GM13976 (cell line): ENCODE measurements at places on chromosomes 3 and 15.

DNA sequence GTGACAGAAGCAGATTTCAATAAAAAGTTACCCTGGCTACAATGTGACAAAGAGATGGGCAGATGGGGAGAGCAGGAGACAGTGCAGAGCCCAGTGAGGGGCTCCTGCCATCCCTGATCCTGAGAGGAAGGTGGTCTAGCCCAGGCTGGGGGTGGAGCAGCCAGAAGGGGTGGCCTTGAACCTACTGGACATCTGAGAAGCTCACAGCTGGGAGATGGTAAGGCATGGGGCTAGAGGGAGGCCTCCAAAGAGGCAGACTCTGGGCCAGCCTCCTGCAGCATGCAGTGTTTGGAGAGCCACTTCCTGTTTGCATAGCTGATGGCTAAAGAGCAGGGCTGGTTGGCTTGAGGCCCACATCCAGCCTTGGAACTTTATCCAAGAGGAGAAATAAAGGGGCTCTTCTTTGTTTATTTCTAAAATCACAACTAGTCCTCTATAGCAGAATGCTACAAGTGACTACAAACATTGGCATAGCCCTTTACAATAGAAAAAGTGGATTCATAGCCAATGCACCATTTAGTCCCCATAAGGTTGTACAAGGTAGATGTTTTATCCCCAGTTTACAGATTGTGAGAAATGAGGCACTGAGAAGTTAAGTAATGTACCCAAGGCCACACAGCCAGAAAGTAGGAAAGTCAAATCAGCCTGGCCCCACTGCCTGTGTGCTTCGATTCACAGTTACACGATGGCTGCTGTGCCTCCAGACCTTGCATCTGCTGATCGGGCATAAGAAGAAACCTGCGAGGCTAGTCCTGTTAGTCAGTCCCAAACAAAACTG is 4.6 kb downstream of the EFCC1 start:
- no peak for DNase-seq

DNA sequence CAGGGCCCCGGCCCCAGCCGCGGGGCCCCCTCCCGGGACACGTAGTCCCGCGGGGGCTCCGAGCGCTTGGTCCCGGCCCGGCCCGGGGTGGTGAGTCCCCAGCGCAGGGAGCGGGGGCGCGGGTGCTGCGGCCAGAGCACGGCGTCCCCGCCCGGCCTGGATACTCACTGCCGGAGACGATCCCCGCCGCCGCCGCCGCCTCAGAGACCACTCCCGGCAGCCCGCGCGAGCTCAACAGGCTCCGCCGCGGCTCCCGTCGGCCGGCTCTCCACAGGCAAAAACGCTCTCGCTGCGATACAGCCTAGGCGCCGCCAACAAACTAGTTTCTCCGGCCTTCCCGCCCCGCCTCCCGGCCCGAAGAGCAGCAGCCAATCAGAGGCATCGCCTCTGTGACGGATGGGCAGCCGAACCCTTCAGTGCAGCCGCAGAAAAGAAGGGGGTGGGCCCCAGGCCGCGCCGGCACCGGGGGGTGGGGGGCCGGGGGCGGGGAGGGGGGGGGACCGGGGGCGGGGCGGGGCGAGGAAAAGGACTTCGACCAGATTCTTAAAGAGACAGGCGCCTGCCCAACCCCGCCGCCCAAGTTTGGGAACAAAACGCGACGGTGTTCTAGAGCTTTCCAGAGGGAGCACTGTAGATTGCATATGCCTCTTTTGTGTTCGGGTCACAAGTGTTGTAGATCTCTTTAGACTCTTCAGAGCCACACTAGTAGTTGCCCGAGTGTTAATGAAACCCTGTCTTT is at the start of gene KLHL25:
KLHL25 (minus strand) TSS at position 328 of the 739 bp plus-strand sequence. CDS start 25,115 bp downstream, outside the sequence.
- peak; percentile 99 for DNase-seq

DNA sequence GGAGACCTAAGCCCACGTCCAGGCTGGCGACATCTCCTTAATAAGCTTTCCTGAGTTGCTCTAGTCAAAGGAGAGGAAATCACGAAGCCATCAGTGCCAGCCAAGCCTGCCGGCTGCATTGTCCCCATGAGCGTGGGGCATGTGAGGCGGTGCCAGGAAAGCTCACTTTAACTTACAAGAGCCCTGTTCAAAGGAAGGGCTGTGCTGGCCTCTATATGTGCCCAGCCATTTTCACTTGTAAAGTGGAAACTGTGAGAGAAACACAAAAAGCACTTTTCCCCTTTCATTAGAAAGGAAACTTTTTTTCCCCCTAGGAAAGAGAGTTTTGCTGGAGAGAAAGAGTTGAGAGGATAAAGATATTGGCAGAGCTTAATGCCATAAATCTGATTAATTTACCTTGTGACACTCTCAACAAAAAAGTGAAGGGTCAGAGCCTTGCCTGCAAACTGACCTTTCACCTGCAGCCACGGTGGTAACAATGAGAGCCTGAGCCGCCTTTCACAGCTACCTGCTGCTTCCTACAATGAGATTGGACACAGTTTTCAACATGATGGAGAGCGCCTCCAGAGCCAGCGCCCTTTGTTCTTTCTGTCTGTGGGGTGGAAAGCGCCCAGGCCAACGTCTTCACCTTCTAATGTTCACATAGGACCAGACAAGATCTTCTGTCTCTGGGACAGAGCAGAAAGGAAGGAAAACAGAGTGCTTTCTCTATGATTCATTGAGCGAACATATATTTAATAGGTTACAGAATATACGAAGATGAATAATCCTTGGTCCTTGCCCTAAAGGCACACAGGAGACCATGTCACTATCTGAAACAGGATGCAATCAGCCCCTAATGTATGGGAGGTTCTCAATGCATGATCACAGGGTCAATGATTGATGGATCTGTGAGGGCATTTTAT is 233.1 kb upstream of the HES1 start:
- no peak for DNase-seq

DNA sequence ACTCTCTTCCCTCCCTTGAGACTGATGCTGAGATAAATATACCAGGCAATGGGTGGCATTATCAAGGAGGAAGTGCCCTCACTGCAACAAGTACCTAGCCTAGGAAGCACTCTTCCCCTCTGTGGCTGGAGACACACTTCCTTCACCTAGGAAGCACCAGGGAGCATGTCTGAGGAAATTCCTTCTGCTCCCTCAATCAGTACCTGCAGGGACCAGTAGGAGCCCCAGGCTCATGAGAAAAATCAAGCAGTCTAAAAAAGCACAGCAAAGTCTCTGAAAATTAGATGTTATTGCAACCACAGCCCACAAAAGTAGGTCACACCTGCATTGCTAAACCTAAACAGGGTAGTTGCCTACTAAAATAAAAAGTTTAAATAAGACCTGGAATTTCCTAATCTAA is 78.2 kb upstream of the TRPM1 start:
- DNase-seq = no peak

GRCh38 chr3:175861916-175862315 is 1002.8 kb downstream of the NAALADL2 start:
- no peak for DNase-seq

GRCh38 chr3:107561980-107562379 is 39.2 kb downstream of the BBX start:
- no peak for DNase-seq

DNA sequence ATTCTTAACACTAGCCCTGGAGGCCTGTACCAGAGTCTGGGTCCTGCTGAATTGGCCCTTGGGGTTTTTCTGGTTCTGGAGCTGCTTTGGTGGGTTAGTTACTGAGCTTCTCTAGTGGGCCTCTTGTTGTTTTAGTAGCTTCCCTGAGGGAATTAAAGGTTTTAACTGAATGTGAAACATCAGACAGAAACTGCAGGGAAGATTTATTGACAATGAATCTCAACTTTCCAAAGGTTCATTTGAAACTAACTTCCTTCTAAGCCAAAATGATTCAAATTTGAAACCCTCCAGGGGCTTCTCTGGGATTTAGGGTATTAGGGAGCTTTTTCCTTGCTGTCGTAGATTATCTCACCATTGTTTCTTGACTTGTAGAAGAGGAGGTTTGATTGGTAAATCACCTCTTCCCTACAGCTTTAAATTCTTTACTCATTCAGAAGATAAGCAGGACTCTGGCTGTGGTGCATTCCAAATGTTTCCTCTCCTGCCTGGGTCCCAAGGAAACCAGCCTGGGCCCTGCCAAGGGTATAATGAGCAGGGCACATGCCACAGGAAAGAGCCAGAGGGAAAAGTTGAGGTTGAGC is 71.0 kb downstream of the TP63 start:
- DNase-seq = no peak

DNA sequence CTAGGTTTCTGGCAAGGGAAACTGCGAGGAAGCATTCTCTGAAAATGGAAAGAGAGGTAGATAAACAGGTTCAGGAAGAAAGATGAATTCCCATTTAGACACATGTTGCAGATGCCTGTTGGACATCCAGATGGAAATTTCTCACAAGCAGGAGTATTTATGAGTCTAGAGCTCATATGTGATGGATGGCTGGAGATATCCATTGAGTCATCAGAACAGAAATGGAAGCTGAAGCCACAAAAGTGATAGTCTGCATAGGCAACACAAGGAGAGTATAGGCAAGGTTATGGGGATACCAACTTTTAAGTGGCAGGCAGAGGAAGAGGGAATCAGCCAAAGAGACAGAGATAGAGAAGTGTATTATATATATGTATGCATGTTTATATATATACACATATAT is 6.3 kb upstream of the RAMAC start:
- DNase-seq = no peak

DNA sequence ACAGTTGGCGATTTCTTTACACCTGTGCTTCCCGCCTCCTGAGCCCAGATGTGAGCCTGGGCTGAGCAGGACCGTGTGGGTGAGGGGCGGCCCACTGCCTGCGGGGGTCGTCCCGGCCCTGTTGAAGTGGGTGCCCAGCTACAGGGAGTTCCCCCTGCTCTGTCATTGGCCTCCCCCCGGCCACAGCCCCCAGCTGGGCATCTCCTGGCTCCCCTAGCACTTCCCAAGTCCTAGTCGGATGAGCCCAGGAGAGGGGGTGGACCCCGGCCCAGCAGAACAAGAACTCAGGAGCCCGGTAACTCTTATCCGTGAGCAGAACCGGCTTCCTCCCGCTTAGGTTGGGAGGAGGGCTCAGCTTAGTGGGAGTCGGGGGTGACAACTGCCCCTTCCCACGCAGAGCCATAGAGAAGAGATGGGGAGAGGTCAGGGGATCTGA is 757 bp downstream of the PAQR5 start:
- no peak for DNase-seq

GRCh38 chr3:10281951-10282350 is 10.8 kb downstream of the GHRL start:
- DNase-seq = no peak

DNA sequence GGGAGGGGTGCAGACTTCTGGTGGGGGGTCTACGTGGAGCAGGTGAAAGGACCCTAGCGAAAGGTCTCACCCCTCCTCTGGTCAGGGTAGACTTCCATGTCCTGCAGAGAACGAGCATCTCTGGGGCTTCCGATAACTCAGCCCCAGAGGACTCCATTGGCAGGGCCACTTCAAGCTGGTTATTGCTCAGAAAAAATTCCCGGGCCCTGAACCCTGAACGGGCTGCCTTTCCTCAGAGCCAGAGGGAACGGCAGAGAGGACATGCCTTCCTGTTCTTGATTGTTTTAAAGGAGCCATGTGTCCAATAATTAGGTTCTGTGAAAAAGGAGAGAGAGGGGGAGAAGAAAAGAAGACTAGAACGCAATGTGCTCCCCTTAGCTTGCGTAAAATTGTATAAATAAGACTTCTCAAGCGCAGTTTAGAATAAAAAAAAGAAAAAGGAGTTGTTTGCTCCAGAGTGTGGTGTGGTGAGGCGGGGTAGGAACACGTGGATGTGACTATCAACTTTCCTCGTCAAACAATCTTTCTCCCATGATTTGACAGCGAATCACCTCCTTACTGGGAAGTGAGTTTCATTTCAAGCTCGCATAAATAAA is 193.4 kb upstream of the UBE2E1 start:
- no peak for DNase-seq

DNA sequence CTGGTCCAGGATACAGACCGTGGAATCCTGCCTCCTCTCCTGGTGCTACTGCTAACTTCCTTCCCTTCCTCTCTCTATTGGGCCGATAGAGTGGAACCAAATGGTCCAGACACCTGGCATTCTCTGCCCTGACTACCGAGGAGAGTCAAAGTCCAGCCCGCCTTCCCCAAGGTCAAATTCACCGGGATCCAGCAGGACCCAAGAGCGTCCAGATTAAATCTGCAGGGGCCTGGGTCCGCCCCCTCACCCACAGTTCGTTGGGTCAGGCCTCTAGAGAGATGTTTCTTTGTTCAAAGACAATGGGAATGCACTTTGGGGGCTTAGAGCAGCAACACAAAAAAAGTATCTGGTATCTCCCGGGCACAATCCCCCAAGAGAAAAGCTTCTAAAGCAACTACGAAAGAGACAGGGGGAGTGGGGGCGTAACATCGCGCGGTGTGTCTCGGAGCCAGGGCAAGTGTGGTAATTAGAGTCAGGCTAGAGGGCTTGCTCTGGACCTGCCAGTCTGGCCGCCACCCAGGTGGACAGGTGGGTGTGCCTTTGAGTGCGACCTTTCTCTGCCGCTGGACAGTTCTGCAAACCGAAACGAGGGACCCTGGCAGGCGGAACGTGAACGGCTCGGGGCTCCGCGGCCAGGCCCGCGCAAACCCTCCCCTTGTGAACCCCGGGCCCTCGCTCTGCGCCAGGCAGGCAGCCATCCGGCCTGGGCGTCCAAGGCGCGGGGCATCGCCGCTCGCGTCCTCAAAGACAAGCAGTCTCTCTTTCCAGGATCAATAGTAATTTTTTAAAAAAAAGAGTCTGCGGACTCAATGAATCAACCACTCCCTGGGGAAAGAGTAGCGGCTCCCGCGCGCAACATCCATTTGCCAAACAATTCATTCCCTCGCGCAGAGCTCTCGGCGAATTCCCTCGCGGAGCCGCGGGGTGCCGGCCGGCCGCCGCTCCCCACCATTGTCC is 806 bp downstream of the KLHL25 start:
- peak; percentile 64 for DNase-seq
